ENCODE measurements at places on chromosomes 1 and 21. TPM values are rescaled to one million over a fixed set of nuclear protein-coding genes. Genes with fewer than 3 reads are reported as not detected.

DNA sequence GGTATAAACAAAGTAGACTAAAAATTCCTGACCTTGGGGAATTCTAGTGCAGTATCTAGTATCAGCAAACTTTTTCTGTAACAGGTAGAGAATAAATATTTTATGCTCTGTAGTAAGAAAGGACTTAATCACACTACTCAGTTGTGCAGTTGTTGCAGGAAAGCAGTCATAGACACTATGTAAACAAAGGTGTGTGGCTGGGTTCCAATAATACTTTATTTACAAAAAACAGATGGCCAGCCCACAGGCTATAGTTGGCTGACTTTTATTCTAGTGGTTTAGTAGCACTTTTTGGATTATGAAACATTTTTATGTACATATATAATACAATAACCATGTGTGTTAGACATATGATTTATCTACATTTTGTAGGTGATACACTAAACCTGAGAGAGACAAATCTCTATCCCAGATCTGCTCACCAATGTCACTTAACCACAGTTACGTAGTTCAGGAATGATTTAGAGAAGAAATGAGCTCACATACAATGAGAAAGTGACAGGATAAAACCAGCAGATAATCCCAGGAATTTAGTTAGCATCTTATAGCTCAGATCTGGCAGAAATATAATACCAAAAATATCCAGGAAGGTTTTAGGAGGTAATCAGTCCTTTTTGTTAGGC lies 56.1 kb downstream of the MIER1 start:
- H3K4me1 ChIP-seq: peaks cover 20% of the 10 kb centered on the region
- DNase-seq: no peak
- H3K27me3 ChIP-seq: no peaks in the 10 kb centered on the region
- peaks cover 66% of the 10 kb centered on the region for H3K36me3 ChIP-seq
- peak overlapping the region; percentile 82 for H3K4me3 ChIP-seq

DNA sequence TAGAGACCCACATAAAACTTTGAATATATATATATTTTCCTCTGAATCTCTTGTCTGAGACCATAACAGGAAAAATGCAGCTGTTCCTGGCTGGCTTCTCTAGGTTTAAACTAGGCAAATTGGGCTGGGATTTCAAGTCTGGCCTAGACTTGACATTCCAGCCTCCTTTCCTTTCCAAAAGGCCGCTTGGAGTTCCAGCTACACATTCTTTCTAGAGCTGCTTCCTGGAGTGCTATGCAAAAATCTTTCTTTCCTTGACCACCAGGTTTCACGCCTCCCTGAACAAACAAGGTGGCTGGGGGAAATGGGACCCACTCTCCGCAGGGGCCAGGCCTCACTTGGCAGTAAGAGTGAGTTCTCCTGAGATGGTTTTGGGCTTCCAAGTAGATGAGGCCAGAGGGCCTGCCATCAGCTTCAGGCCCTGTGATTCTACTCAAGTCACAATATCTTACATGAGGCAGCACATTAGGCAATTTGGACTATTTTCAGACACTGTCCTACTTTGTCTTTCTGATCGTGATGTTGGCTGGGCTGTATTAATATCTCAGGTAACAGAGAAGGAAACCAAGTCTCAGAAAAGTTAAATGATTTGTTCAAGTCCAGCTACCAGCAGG lies 102.4 kb downstream of the FAM78B start:
- no peaks in the 10 kb centered on the region for H3K27me3 ChIP-seq
- H3K4me3 ChIP-seq: no peak overlapping the region
- H3K27ac ChIP-seq: no peak overlapping the region
- no peaks in the 10 kb centered on the region for H3K4me1 ChIP-seq
- H3K36me3 ChIP-seq: no peaks in the 10 kb centered on the region
- no peak for DNase-seq

- H3K36me3 ChIP-seq: no peaks in the 10 kb centered on the region
- DNase-seq: no peak
- H3K27ac ChIP-seq: no peak overlapping the region
- H3K27me3 ChIP-seq: no peaks in the 10 kb centered on the region
Measured at GRCh38 chr1:233480198-233480597, 133.7 kb upstream of the KCNK1 start.

Gene CHODL
- 0.40 TPM for polyA plus RNA-seq

DNA sequence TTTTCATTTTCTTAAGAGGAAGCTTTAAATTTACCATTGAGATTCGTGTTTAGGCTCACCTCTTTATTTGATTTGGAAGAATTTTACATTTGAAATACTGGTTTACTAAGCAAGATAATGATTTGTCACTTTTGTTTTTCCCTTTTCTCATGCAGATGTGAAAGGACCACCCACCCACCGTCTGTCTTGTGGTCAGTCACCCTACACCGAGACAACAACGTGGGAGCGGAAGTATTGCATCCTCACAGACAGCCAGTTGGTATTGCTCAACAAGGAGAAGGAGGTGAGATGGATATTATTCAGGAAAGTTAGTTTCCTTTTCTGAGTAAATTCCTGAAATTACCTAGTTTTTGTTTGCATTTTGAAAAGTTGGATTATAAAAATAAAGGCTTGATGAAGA lies 189.5 kb downstream of the RASAL2 start:
- no peak overlapping the region for H3K4me3 ChIP-seq
- DNase-seq: no peak
- H3K36me3 ChIP-seq: no peaks in the 10 kb centered on the region

DNA sequence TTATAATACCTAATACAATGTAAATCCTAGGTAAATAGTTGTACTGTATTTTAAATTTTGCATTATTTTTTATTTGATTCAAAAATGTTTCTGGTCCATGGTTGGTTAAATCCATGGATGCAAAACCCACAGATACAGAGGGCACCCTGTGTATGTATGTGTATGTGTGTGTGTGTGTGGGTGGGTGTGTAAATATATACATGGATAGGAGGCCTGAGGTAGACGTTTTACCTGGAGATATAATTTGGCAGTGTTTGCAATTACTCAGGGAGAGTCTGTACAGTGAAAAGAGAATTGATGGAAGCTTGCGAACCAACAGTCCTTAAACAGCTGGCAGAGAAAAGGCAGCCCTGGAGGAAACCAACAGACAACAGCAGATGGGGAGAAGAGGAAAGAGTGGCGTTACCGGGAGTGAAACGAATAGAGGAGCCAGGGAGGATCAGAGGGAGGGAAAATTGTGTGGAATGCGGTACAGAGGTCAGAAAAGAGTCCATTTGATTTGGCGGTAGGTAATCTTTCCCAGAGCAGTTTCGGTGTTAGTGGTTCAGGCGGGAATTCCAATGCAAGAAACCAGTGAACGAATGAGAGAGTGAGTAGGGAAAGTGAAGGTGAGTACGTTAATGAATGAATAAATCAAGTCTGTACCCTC lies 47.9 kb upstream of the NBL1 start:
- H3K36me3 ChIP-seq: peaks cover 2% of the 10 kb centered on the region
- peak overlapping the region; percentile 100 for H3K27ac ChIP-seq
- no peaks in the 10 kb centered on the region for H3K27me3 ChIP-seq
- H3K4me3 ChIP-seq: peak overlapping the region; percentile 98
- peaks cover 50% of the 10 kb centered on the region for H3K4me1 ChIP-seq

- H3K27ac ChIP-seq: no peak overlapping the region
- H3K36me3 ChIP-seq: no peaks in the 10 kb centered on the region
- H3K27me3 ChIP-seq: no peaks in the 10 kb centered on the region
- DNase-seq: no peak
Measured at GRCh38 chr1:208043691-208044181, 132.8 kb upstream of the CD34 start.

DNA sequence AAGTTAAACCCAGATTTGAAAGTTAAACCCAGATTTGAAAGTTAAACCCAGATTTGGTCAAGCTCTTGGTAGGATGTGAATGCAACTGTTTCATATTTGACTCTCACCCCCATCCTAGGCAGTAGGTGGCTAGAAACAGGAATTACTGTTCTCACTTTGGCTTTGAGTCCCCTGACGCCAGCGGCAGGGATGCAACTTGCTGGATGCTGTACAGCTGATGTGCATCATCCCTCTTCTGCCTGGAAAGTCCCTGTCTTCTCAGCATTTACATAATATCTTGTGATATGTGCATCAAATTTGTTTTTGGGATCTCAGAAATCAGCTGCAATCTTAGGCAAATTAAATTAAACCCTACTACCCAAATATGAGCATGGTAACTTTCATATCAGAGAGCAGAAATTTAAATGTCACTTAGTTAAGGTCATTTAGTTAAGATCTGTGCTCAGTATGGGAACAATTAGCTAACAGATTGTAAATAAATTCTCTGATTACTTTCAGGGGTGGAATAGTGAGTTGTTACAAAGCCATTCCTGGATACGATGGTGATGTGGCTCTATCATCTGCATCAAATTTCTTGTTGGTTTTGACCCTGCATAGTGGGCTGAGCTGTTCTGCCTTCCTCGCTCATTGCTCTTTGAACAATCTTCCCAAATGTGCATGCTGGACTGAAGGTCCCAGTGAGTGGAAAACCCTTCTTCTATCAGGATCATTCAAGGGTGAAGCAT lies 6.8 kb upstream of the HAO2 start:
- H3K27ac ChIP-seq: no peak overlapping the region
- H3K4me3 ChIP-seq: no peak overlapping the region
- DNase-seq: no peak
- no peaks in the 10 kb centered on the region for H3K36me3 ChIP-seq
- no peaks in the 10 kb centered on the region for H3K27me3 ChIP-seq

DNA sequence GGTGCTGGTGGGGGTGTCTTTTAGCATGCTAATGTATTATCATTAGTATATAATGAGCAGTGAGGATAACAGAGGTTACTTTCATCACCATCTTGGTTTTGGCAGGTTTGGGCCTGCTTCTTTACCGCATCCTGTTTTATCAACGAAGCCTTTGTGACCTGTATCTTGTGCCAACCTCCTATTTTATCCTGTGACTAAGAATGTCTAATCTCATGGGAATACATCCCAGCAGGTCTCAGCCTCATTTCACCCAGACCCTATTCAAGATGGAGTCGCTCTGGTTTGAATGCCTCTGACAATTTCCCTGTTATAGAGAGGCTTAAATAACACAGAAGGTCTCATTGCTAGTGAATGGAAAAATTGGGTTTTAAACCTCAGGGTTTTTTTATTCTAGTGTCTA lies 300.8 kb upstream of the PROX1 start:
- no peak overlapping the region for H3K27ac ChIP-seq
- DNase-seq: no peak
- no peak overlapping the region for H3K4me3 ChIP-seq
- no peaks in the 10 kb centered on the region for H3K36me3 ChIP-seq

Gene IGSF21
- not detected for polyA plus RNA-seq

Gene HNRNPU
- 207 TPM for polyA plus RNA-seq

DNA sequence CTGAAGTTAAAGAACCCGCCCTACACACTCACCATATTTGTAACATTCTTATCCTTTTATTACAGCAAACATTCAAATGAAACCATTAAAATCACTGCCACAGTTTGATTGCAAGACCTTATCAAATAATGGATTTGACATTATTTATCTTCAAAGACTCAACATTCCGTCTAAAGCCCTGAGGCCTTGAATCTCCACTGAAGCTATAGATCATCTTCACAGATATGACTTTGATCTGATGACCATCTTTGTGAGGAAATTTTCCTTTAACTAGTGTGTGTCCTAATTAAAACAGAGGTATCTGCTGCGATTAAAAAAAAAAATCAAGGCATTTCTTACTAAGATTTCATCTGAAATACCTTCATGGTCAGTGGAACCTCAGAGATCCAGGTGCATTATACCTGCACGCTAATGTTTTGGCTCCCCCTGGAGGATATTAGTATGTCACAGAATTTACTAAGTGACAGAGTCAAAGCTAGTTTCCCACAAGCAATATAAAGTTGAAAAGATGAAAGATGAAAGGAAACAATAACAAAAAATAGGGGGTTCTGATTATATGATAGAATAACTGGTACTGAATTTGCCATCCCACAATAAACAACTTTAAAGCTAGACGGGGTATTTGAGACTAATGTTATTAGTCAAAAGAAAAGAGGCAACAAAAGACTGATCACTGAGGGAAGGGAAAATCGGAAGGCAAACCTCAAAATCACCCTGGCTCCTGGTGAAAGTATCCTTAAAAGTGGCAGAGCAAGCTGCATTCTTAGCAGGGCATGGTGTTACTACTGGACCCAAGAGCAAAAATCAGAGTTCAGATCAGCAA lies 923.4 kb downstream of the NCAM2 start:
- no peak overlapping the region for H3K27ac ChIP-seq
- H3K4me3 ChIP-seq: no peak overlapping the region
- no peaks in the 10 kb centered on the region for H3K27me3 ChIP-seq
- no peak for DNase-seq

- no peak overlapping the region for H3K4me3 ChIP-seq
- no peaks in the 10 kb centered on the region for H3K27me3 ChIP-seq
- no peaks in the 10 kb centered on the region for H3K4me1 ChIP-seq
- H3K36me3 ChIP-seq: no peaks in the 10 kb centered on the region
- H3K27ac ChIP-seq: no peak overlapping the region
Measured at GRCh38 chr1:212118167-212118871, 82.8 kb downstream of the DTL start.

- no peaks in the 10 kb centered on the region for H3K27me3 ChIP-seq
- no peak for DNase-seq
- H3K36me3 ChIP-seq: no peaks in the 10 kb centered on the region
Measured at GRCh38 chr1:7060745-7061144, 275.5 kb downstream of the CAMTA1 start.

GRCh38 chr1:178609015-178609414 lies 96.1 kb downstream of the TEX35 start:
- no peak overlapping the region for H3K4me3 ChIP-seq
- H3K27ac ChIP-seq: no peak overlapping the region
- no peaks in the 10 kb centered on the region for H3K36me3 ChIP-seq

DNA sequence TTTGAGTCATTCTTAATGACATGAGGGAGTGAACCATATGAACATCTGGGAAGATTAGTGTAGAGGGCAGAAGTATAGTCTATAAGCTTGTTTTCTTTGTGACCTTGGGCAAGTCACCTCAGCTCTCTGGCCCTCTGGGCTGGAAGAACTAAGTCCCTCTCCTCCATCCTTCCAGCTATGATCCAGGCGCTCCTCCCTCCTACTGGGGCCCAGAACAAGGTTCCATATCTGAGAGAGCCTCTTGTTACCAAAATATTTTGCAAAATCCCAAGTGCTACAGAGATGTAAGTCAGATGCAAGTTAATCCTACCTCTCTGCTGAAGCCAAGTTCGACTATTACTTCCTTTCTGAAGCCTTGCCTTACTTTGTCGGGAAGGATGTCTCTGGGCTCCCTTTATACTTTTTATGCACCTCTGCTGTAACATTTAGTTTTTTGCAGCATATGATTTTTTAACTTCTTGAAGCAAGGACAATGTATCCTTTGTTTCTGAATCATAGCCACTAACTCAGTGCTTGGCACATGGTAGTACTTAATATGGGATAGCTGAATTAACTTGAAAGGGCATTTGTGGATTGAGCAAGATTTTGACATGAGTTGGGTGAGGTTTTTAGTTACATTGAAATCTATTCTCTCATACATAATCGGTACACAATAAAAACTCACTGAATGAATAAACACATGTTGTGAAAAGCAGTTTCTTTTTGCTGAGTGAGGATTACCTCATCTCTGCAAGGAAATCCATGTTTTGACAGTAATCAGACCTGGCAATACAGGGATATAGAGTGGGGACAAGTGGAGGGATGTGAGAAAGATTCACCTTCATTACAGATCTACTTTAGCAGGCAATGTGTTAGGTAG lies 54.7 kb upstream of the BEND5 start:
- H3K4me3 ChIP-seq: no peak overlapping the region
- H3K4me1 ChIP-seq: no peaks in the 10 kb centered on the region
- DNase-seq: no peak
- H3K36me3 ChIP-seq: no peaks in the 10 kb centered on the region

GRCh38 chr1:15184436-15185241 lies 31.1 kb downstream of the TMEM51 start:
- DNase-seq: no peak
- H3K4me1 ChIP-seq: no peaks in the 10 kb centered on the region
- no peak overlapping the region for H3K4me3 ChIP-seq
- no peaks in the 10 kb centered on the region for H3K27me3 ChIP-seq
- no peaks in the 10 kb centered on the region for H3K36me3 ChIP-seq
- no peak overlapping the region for H3K27ac ChIP-seq
